ENCODE measurements at places on chromosomes 7 and 10. TPM values are rescaled to one million over a fixed set of nuclear protein-coding genes. Genes with fewer than 3 reads are reported as not detected.

DYNC1I1 gene
- polyA plus RNA-seq, result 1.2 TPM

ACTR3C gene
- polyA plus RNA-seq, result 6.1 TPM

DNA sequence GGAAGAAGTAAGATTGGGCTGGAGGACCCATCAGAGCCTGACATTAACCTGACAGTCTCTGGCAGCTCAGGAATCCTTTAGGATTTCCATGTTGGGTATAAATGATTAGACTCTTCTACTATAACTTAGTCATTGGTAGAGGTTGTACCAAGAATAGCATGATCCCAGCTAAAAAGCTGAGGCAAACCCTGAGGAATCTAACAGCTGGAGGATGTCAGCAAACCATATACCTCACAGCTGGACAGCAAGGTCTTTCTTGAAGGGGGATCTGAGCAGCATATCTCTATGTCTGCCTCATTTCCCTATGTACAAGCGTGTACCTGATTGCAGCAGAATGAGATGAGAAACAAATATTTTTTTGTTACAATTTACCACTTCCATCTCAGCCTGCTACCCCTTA is 103.2 kb downstream of the NPSR1 start:
- no peak overlapping the region for H3K4me3 ChIP-seq
- H3K27me3 ChIP-seq, result no peaks in the 10 kb centered on the region
- no peaks in the 10 kb centered on the region for H3K36me3 ChIP-seq
- DNase-seq, result no peak

- no peaks in the 10 kb centered on the region for H3K27me3 ChIP-seq
- no peak for DNase-seq
- no peaks in the 10 kb centered on the region for H3K36me3 ChIP-seq
- H3K27ac ChIP-seq, result no peak overlapping the region
- no peak overlapping the region for H3K4me3 ChIP-seq
- H3K4me1 ChIP-seq, result no peaks in the 10 kb centered on the region
These were observed 103.4 kb downstream of the SDK1 start for GRCh38 chr7:3404501-3404900.

All from large intestine (tissue), 12 donors.